ENCODE measurements at places on chromosomes 11 and 22. TPM values are rescaled to one million over a fixed set of nuclear protein-coding genes. Genes with fewer than 3 reads are reported as not detected.

Gene OR8D1
- total RNA-seq: not detected

DNA sequence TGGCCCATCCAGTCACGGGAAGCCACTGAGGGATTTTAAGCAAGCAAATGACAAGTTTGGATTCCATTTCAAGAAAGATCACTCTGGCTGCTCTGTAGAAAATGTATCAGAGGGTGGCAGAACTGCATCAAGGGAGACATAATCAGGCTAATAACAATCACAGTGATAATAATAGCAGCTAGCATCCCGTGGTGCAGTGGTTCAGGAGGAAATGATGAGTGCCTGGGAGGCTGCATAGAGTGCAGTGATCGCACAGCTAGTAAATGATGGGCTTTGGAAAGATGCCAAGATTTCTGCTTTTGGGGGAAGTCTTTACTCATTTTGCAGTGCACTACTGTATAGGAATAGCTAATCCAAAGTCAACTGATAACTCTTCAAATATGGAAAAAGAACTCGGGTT is 35.8 kb downstream of the TNRC6B start:
- DNase-seq: no peak

- peak; percentile 99 for DNase-seq
These were observed at the start of gene LIPT2 for GRCh38 chr11:74492974-74493790. Gene LIPT2, minus strand, starts transcription at chr11:74493724. Its CDS starts 21 bp downstream, at chr11:74493703.

DNA sequence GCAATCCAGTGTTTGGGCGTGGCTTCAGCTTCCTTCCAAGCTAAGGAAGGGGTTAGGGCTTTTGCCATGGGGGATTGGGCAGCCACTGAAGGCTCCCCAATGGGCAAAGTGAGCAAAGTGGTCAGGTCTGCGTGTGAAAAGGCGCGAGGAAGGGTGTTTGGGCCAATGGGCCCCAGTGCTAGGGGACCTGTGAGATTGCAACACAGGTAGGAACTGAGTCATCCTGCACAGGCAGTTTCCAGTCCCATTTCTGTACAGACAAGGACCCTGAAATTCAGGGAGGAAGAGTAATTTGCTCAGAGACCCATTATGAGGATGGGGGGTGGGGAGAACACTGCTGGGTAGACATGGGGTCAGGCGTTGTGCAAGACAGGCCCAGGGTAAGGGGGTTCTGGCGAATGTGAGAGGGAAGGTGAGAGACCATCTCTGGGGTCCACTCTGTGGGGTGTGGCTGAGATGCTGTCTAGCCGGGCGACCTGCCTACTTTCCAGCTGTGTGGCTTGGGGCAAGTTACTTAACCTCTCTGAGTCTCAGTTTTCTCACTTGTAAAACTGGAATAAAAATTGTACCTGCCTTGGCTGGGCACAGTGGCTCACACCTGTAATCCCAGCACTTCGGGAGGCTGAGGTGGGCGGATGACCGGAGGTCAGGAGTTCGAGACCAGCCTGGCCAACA is 7.3 kb downstream of the CCDC88B start:
- DNase-seq: no peak

- DNase-seq: no peak
These were observed 2.1 kb downstream of the KLHL35 start for GRCh38 chr11:75430714-75431532.

Data from left ventricle myocardium superior (tissue), 1 donor.